Upper lobe of left lung (tissue), 6 donors: ENCODE measurements at places on chromosomes 12 and 14. TPM values are rescaled to one million over a fixed set of nuclear protein-coding genes. Genes with fewer than 3 reads are reported as not detected.
A peak's percentile ranks its signal among the peaks of the same experiment; 100 is the strongest.

MGST1 gene
- total RNA-seq: 247 TPM

SMIM41 gene
- total RNA-seq: 5.0 TPM

JPH4 gene
- 4.3 TPM for total RNA-seq

DNA sequence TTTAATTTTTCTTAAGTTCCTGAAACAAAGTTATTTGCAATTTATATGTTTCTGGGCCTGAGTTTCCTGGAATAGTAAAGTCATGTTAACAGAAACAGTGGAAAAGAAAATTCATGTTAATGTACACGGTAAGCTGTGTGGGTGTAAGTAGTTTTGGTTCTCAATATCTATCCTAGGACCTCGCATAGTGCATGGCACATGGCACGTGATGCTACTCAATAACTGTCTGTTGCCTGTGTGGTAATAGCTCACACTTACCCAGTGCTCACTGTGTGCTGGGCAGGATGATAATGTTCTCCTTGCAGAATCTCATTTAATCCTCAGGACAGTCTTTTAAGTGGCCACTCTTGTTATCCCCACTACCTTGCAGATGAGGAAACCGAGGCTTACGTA is 100.7 kb downstream of the DUSP16 start:
- no peaks in the 10 kb centered on the region for H3K27me3 ChIP-seq
- peaks cover 10% of the 10 kb centered on the region for H3K36me3 ChIP-seq
- H3K27ac ChIP-seq: no peak overlapping the region
- H3K4me1 ChIP-seq: no peaks in the 10 kb centered on the region

DNA sequence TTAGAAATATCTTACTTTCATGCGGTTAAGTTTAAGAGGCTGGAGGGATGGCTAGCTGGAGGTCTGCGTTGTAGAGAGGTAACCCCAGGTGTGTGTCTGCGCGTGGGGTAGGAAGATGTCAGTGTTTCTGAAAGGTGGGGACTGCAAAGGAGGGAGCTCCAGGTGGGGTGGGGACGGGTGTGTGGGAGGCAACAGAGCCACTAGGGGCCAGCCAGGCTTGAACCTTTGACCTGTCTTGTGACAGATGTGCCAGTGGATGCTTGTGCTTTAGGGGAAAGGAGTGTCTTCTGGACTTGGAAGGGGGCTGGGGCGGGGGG is 841 bp downstream of the GLI1 start:
- peak overlapping the region; percentile 58 for H3K4me3 ChIP-seq
- no peaks in the 10 kb centered on the region for H3K36me3 ChIP-seq
- no peak overlapping the region for H3K27ac ChIP-seq
- DNase-seq: no peak

DNA sequence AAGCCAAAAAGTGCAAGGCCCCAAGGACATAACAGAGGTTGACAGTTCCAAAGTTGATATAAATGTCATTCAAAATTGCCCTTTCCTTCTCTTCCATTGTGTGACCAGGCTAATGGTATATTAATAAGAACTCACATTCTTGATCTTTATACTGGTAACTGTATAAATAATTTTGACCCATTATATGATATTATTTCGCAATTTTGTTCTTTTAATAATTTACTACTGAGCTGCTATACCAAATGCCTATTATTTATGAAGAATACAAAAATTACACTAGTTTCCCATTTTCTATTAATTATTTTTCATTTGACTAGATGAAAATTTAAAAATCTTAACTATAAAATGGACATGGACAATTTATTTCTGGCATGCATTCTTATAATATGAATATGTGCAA is 370.2 kb downstream of the SOX5 start:
- H3K36me3 ChIP-seq: no peaks in the 10 kb centered on the region
- no peak overlapping the region for H3K4me3 ChIP-seq
- H3K4me1 ChIP-seq: no peaks in the 10 kb centered on the region
- H3K27me3 ChIP-seq: no peaks in the 10 kb centered on the region
- H3K27ac ChIP-seq: no peak overlapping the region
- DNase-seq: no peak

DNA sequence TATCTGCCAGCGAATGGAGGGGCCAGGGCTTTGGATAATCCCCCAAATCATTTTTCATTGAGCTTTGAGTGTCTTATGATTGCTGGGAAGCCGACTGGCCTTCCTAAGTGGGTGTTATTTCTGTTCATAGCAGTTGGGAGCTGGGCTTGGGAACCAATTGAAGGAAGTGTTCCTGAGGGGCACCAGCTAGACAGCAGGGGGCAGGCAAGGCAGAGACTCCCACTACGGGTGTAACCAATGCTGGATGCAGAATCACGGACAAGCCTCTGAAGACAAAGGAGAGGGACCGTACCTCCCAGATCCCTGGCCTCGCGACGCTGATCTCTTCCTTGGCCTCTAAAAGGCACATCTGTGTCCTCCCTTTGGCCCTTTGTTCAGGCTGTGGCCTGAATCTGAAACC is 149.0 kb upstream of the PRMT8 start:
- no peak overlapping the region for H3K4me3 ChIP-seq
- H3K36me3 ChIP-seq: no peaks in the 10 kb centered on the region

- no peak overlapping the region for H3K27ac ChIP-seq
- DNase-seq: no peak
- no peak overlapping the region for H3K4me3 ChIP-seq
- H3K4me1 ChIP-seq: no peaks in the 10 kb centered on the region
- no peaks in the 10 kb centered on the region for H3K27me3 ChIP-seq
These were observed 222.6 kb downstream of the MON2 start for GRCh38 chr12:62689042-62689839.

DNA sequence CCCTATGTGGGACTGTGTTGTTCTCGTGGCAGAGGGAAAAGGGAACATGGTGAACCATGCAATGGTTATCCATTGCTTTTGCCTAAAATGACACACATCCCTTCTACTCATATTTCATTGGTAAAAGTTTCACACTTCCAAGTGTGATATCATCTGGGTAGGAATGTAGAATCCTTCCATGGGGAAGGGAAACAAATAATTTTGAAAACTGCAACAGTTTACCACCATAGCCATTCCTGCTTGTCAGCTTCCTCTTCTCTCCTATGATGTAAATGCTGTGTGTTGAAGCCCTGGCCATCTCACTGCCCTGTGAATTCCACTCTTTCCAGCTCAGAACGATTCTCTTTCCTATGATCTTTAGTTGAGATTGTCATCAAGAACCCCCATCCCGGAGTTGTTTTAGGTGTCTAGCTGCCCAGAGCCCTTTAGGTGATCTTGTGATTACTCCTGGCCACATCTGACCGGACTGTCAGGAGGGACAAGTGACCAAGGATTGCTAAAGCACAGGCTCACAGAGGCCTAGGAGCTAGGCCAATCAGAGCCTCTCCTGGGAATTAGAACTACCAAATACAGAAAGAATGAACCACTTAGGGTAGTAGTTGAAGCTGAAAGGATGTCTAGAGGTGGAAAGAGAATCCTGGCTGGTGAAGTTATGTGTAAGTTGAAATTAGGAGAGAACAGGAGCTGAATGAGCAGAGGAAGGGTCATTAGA is 84.6 kb downstream of the VCPKMT start:
- no peaks in the 10 kb centered on the region for H3K27me3 ChIP-seq
- DNase-seq: no peak
- H3K4me1 ChIP-seq: no peaks in the 10 kb centered on the region
- H3K4me3 ChIP-seq: no peak overlapping the region
- H3K36me3 ChIP-seq: no peaks in the 10 kb centered on the region
- H3K27ac ChIP-seq: no peak overlapping the region

DNA sequence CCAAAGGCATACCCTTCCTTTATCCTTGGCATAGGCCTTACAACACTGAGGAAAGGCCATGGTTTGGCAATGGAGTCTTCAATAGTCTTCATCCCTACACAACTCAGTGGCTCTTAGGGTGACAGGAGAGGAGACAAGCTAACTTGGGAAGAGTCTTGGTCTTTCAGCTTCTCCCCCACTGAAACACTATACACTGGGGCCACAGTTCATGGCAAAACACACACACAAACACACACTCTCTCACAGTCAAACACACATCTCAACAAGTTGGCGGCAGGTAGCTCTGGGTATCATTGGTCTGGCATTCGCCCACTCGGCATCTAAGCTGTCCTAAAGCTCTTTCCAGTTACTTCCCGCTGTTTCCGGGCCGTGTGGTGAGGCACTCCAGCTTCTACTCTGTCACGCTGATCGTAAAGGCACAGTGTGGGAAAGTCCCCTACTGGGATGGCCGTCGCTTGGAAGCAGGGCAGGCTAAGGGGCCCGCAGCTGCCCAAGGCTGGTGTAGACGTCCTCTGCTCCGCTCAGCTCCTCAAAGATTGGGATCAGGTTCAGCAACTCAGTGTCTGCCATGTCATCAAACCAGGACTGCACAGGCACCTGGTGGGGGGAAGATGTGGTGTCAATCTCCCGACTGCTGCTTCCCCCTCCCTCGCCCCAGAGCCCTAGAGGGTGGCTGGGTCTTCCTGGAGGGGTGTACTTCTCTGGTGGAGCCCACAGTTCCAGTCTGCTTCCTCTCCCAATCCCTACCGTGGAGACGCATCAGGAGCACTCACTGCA is 4.8 kb upstream of the AVIL start:
- H3K4me3 ChIP-seq: no peak overlapping the region
- H3K27ac ChIP-seq: peak overlapping the region; percentile 55
- DNase-seq: no peak
- H3K4me1 ChIP-seq: peaks cover 70% of the 10 kb centered on the region
- no peaks in the 10 kb centered on the region for H3K27me3 ChIP-seq
